Effector memory CD8-positive, alpha-beta T cell (primary cell): ENCODE measurements at places on chromosomes 3 and 15.
A peak's percentile ranks its signal among the peaks of the same experiment; 100 is the strongest.

- DNase-seq = no peak
Measured at GRCh38 chr3:43950775-43951174, 260.0 kb downstream of the ABHD5 start.

GRCh38 chr3:112653209-112653871 lies 12.4 kb upstream of the CCDC80 start:
- DNase-seq = no peak

- no peak for DNase-seq
Measured at GRCh38 chr3:50233176-50233575, 2.8 kb upstream of the GNAI2 start.

- peak; percentile 63 for DNase-seq
Measured at GRCh38 chr15:74489518-74490338, 28.8 kb upstream of the UBL7 start.

- DNase-seq = no peak
Measured at GRCh38 chr3:29639578-29640290, 358.9 kb downstream of the RBMS3 start.

GRCh38 chr3:156376199-156376598 lies 178.7 kb downstream of the SSR3 start:
- DNase-seq = no peak

GRCh38 chr3:121871430-121871829 lies 22.8 kb upstream of the SLC15A2 start:
- no peak for DNase-seq
